Fibroblast of the conjunctiva (primary cell): ENCODE measurements at places on chromosomes 11 and 22.

GRCh38 chr11:5288108-5288905 lies 13.4 kb downstream of the OR51B4 start:
- DNase-seq = no peak

- DNase-seq = no peak
Observed at GRCh38 chr11:61654397-61654829, 25.8 kb upstream of the DAGLA start.

DNA sequence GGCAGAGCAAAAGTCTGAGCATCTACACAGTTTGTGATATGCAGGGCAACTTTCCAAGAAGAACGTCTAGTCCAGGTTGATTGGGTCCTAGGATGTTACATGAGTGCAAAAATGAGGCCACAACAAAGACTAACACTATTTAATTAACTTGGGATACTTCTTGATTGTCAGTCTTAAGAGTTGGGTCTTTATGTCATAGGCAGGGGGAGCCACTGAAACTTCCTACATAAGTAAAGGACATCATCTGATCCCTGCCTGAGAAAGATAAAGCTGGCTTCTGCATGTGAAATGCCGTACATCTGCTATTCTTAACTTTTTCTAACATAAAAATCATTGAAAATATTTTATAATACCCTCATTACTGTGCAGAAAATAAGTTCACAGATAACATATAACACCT lies 525.5 kb downstream of the NTM start:
- no peak for DNase-seq

GRCh38 chr11:4090258-4090657 lies 4.3 kb upstream of the RRM1 start:
- DNase-seq = no peak

GRCh38 chr11:61695917-61696316 lies 15.7 kb downstream of the DAGLA start:
- no peak for DNase-seq

DNA sequence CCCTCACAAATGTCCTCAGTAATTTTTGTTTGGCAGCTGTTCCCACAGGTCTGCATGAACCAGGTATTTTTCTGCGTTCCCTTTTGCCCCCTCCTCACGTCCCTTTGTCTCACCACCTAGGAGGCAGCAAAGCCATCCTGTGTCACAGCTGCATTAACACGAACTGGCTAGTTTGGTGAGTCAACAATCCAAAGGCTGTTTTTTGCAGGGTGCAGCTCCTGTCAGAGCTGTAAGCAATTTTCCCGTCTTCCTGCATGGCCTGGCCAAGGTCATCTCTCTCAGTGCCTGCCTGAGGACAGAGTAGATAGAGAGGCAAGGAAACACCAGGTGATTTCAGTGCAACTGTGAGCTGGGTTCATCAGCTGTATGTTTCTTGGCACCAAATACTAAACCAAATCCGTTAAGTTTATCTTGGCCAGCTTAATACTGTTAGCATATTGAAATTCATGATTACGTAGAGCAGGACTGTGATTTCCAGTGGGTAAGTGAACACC lies 20.6 kb upstream of the VSIG10L2 start:
- no peak for DNase-seq

DNA sequence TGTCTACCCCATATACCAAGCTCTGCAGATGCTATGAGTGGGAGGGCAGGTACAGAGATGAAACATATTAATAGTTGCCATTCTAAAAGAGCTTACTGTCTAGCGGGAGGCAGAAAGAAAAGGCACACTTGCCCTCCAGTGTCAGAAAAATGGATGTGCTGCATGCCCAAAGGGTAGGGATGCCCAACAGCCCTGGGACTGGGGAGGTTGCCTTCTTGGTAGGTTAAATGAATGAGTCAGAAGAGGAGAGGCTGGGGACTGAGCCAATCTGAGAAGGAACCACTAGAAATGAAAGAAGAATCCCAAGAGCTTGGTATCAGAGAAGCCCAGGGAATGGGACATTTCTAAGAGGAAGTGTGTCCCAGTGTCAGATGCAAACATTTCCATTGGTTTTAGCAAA lies 1.2 kb downstream of the BIRC3 start:
- no peak for DNase-seq

- no peak for DNase-seq
Observed at GRCh38 chr11:102986815-102987214, 31.3 kb upstream of the MMP13 start.

DNA sequence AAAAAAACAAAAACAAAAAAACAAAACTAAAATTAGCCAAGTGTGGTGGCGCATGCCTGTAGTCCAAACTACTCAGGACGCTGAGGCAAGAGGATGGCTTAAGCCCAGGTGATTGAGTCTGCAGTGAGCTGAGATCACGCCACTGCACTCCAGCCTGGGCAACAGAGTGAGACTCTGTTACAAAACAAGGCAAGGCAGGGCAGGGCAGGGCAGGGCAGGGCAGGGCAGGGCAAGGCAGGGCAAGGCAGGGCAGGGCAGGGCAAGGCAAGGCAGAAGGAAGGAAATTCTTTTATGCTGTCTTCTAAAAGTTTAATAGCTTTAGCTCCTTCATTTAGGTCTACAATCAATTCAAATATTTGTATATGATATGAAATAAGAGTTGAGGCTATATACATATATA lies 50.1 kb upstream of the RASSF10 start:
- DNase-seq = no peak
